ENCODE measurements at places on chromosomes 2 and 18. TPM values are rescaled to one million over a fixed set of nuclear protein-coding genes. Genes with fewer than 3 reads are reported as not detected.

GRCh38 chr2:240962300-240963064, 35.9 kb upstream of the SNED1 start:
- peak; percentile 53 for DNase-seq

- DNase-seq, result no peak
These were observed 56.3 kb upstream of the MSH2 start for GRCh38 chr2:47346638-47347037.

DNA sequence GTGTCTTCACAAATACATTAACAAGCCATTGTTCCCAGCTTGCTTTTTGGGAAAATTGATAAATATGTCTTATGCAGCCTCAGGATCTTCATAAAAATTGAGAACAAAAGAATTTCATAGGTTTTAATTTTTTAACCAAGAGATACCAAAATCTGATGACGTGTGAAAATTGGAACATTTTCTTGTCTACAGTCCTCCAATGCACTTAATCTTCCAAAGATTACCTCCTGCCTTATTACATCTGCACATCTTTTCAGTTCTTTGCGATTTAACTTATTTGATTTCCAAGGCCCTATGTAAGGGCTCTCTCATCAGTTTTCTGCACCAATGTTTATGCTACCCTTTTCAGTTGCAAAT, 3.1 kb downstream of the MRPL35 start:
- no peak for DNase-seq

- no peak for DNase-seq
These were observed 4.2 kb upstream of the WDFY1 start for GRCh38 chr2:223949241-223949840.

GRCh38 chr2:24617424-24617823, 126.4 kb downstream of the NCOA1 start:
- DNase-seq, result no peak

CRYBA2 gene
- total RNA-seq, result not detected

- no peak for DNase-seq
These were observed 17.1 kb upstream of the NFE2L2 start for GRCh38 chr2:177281400-177282180.

DNA sequence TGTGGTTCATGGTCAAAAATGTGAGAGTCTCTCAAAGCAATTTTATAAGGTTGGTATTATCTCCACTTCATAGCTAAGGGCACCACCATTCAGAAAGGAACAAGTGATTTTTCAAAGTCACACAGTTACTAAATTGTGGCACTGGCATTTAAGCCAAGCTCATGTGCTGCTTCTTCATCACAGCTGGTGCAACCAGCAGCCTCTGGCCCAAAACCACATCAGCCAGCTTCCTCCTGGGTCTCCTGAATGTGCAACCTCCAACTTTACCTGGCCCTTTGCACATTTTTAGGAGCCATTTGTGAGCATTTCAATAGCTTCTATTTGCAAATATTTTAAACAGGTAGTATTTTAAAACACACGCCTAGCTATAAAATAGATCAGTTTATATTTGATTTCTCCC, 293.7 kb downstream of the BCL11A start:
- DNase-seq, result no peak

RETREG2 gene
- total RNA-seq, result 120 TPM

SERPINB12 gene
- not detected for total RNA-seq

GRCh38 chr2:23241611-23242245, 143.3 kb upstream of the KLHL29 start:
- no peak for DNase-seq

DNA sequence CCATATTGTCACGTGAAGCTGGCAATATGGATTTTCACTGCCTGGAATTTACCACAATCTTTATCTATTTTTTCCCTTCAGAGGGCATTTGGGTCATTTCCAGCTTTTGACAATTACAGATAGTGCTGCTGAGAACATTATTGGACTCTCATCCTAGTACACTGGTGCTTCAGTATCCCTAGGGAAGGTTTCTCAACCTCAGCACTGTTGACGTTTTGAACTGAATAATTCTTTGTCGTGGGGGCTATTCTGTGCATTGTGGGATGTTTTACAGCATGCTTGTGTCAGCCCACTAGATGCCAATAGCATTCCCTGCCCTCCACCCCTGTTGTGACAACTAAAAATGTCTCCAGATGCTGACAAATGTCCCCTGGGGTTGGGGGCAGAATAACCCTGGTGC, 185.7 kb downstream of the TPGS2 start:
- DNase-seq, result no peak

- DNase-seq, result no peak
These were observed 513.7 kb upstream of the ID2 start for GRCh38 chr2:8168022-8168717.

DNA sequence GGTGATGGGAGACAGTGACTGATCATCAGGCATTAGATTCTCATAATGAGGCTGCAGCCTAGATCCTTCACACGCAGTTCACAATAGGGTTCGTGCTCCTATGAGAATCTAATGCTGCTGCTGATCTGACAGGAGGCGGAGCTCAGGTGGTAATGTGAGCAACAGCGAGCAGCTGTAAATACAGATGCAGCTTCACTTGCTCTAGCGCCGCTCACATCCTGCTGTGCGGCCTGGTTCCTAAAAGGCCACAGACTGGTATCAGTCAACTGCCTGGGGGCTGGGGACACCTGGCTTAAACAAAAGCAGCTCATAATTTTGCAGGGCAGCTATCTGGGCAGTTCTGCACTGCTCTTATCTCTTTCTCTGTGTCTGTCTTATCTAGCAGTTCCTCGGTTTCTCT, 20.4 kb upstream of the CD226 start:
- DNase-seq, result no peak

GRCh38 chr2:22002066-22002465, 878.3 kb downstream of the TDRD15 start:
- DNase-seq, result no peak

ANKRD30B gene
- total RNA-seq, result not detected

DNA sequence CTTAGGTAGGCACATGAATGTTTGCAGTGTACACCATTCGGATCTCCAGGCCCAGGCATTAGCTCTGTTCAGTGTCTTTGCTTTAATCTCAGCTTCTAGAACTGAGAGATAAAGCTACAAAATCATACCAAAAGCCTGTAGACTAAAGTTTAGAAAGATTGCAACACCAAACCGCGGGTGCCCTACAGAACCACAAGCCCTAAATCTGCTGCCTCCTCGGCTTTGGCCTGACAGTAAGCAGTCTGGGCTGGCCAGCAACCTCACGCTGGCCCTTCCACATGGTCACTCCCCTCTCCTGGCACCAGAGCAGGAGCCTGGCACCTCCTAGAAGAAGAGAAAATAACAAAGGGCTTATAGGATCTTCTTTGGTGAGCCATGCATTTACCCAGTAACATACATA, 8.9 kb upstream of the OSR1 start:
- DNase-seq, result peak; percentile 68

DNA sequence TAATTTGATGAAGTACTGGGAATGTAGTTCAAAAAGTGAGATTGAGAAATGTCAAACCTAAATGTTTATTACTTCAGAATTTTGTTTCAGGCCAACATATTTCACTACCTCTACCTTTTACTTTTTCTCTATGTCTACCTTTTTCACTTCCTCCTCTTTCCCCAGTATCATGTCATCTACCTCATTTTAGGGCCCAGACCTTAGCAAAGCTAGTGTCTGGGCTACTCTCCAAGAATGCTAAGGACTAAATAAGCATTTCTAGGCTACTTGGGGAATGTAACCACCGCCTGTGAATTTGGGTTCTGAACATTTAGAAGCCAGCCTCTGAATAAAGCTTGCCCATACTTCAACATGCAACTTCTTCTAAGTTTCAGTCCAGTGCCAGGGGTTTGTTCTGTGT, 330.4 kb downstream of the SLC4A3 start:
- no peak for DNase-seq

PROM2 gene
- total RNA-seq, result 0.22 TPM

GRCh38 chr2:239692362-239692851, 291.6 kb upstream of the HDAC4 start:
- DNase-seq, result no peak

TLX2 gene
- not detected for total RNA-seq

RFX8 gene
- total RNA-seq, result 5.1 TPM

DNA sequence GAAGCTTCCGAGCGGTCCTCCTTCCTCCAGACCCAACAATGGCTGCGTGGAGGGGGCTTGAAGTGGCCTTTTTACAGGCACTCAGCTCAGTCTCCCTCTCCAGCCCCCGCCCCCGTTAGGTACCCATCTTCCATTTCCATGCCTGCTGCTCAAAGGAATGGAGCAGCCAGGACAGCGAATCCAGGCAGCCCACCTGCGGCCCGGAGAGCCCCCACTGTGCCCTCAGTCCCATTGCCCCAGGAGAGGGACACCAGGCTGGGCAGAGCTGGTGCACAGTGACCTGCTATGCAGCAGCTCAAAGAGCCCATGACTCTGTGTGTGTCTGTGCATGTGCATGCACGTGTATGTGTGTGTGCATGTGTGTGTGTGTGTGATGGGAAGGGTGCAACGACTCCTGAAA, 10.6 kb upstream of the POMC start:
- DNase-seq, result no peak

DNA sequence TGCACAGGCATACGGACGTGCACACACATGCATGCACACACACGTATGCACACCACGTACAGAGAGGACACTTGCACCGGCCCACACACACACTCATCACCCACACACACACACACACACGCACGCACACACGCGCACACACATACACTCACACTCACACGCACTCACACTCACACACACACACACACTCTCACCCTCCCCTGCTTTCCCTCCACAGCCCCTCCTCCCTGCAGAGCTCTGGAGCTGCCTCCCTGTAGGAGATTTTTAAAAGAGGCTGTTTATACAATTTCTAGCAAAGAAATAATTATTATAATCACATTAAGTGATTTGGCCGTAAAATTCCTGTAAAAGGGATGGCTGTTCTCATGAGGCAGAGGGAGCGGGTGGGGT, 36.5 kb upstream of the SNED1 start:
- no peak for DNase-seq

- no peak for DNase-seq
These were observed 8.3 kb downstream of the TBR1 start for GRCh38 chr2:161424394-161424769.

DNA sequence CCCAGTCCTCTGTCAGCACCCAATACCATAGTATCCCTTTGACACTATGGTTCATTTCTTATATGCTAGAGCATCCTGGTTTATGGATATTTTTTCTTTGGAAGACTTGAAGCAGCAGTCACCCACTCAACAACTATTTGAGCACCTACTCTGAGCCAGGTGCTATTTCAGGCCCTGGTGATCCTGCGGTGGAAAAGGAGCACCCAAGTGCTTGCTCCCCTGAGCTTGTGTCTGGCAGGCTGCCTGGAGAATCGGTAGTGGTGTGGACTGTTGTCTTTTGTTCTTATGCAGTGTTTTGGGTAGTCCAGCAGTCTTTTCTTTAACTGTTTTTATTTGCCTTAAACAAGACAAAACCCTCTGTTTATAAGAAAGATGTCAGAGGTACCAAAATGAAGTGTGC, 28.9 kb downstream of the NCK2 start:
- no peak for DNase-seq

RSAD2 gene
- not detected for total RNA-seq

GRCh38 chr18:79377187-79377891, 18.4 kb upstream of the NFATC1 start:
- no peak for DNase-seq

GRCh38 chr18:61892683-61893308, at the start of gene RNF152:
TSS of gene RNF152 (minus strand) at chr18:61893007. CDS start at chr18:61816463, 76,544 bp downstream.
- peak; percentile 59 for DNase-seq

IL36RN gene
- not detected for total RNA-seq

ANTXR1 gene
- 128 TPM for total RNA-seq

GRCh38 chr2:178592655-178593054, 112.4 kb downstream of the PLEKHA3 start:
- peak; percentile 18 for DNase-seq

ATG16L1 gene
- total RNA-seq, result 17.2 TPM

Measured in GM23248 (cell line).